H1 (cell line): ENCODE measurements at places on chromosomes 7 and 10.
A peak's percentile ranks its signal among the peaks of the same experiment; 100 is the strongest.

GRCh38 chr10:103451831-103452505 lies at the start of gene CALHM2:
Gene CALHM2 (minus strand): TSS chr10:103452370. CDS start chr10:103449941, 2,429 bp downstream.
- DNase-seq, result peak; percentile 72

GRCh38 chr7:55470261-55470660 lies 102.0 kb downstream of the VOPP1 start:
- no peak for DNase-seq

GRCh38 chr10:22455068-22455857 lies 110.0 kb downstream of the SPAG6 start:
- DNase-seq, result no peak

- no peak for DNase-seq
Observed at GRCh38 chr10:108868881-108869280, 1054.4 kb downstream of the XPNPEP1 start.

DNA sequence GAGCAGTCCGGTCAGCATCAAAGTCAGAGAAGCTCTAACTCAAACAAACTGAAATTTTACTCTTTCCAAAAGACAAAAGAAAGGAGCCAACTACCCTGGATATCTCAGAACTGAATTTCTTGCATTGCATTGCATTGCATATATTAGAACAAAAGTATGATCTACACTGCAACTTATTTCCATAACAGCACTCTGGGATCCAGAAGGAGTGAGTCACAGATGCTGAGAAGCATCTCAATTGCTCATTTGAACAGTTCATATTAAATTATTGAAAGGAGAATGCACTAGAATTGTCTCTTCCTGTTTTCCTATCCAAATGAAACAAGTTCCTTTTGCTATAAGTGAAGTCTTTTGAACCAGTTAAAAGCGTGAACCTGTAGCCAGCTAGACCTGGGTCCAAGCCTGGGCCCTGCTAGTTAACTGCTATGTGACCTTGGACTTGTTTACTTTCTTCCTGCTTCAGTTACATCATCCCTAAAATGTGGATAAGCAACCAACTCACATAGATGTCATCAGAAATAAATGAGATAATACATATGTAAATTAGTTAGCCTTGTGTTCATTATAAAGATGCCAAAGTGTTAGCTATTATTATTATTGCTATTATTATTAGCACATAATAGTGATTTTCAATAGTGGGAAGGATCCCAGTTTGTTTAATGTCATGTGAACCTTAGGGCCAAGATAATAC lies 184.1 kb downstream of the CREB5 start:
- no peak for DNase-seq

- no peak for DNase-seq
Observed at GRCh38 chr7:37642028-37642540, 41.5 kb upstream of the GPR141 start.

- no peak for DNase-seq
Observed at GRCh38 chr7:111783854-111784253, 221.6 kb upstream of the IMMP2L start.

- DNase-seq, result no peak
Observed at GRCh38 chr10:71844084-71844483, 7.0 kb downstream of the PSAP start.

- DNase-seq, result peak; percentile 17
Observed at GRCh38 chr7:157807510-157807909, 470.7 kb downstream of the DNAJB6 start.

DNA sequence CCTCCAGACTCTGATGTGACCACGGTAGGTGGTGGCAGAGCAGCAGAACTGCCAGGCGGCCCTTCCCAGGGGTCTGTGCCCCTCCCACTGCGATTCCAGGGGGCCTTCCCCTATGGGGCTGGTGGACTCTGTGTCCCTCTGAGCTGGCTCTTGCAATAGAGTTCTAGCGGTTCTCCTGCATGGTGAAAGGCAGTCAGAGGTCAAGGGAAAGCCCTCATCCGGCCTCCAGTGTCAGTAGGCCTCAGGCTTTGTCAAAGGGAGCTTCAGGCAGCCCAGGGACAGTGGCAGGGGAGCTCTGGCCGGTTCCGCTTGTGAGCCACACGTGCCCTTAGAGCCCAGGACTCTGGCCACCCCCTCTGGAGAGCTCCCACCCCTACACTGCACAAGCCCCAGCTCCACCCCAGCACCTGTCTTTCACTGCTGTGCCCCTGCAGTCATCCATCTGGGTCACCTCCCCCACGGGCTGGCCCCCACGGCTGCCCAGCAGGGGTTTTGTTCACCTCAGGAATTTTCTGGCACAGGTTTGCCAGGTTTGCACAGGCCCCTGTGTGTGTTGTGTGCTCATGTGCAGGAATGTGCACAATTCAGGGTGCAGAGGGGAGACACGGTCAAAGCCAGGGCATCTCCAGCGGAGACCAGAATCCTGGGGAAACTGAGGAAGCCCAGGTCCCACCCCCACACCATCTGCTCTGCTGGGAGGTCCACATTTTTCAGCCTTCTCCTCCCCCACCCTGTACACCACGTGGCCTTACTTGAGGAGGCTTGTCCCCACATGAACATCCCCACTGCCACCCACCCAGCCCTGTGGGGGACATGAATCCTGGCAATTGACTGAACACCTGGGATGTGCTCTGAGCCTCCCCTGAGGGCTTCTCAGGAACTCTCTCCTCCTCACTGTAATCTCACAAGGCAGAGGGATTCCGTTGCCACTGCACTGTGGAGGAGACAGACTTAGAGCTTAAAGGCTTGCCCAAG lies 23.8 kb downstream of the C10orf105 start:
- no peak for DNase-seq

- no peak for DNase-seq
Observed at GRCh38 chr10:68284062-68285001, 47.5 kb upstream of the HNRNPH3 start.

DNA sequence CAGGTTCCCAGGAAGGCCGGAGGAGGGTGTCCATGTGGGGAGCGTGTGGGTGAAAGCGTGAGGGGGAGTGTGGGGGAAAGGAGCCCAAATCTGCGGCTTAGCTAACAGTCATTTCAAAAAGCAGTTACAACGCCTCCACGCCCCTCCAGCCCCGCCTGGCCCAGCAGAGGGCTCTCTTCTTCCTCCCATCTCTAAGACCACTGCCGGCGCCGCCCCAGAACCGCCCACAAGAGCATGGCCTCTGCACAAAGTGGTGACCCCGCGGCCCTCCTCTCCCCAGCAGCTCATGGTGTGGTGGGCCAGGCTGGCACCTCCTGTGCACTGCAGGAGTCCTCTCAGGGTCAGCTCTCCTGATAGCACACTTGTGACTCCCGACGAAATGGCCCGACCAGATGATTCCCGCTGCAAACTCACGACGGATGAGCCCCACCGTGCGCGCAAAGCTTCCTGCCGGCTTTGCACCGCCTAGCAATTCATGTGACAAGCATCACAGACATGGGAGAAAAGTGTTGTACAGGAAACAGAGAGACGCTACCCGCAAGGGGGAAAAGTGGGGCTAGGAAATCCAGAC lies 12.4 kb upstream of the HUS1 start:
- DNase-seq, result peak; percentile 69

DNA sequence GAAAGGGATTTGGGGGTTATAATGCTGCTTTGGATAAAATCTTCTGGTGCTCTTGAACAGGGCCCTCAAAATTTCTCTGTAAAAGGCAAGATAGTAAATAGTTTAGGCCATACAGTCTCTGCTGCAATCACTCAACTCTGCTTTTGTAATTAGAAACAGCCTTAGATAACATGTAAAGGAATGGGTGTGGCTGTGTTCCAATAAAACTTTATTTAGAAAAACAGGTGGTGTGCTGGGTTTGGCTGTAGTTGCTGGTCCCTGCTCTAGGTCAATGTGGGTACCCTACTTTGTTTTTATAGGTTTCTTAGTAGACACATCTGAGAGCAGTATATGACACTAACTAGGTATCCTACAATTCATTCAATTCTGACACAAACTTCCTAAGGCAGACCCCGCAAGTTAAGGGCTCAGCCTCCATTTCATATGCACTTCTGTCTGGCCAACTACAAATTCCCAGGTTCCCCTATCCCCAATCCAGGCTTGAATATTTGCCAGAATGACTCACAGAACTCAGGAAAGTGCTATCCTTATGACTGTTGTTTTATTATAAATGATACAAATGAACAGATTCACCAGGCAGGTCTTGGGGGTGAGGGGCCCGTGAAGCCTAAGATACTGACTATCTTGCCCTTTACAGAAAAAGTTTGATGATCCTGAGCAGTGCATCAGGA lies 349.9 kb downstream of the RPS24 start:
- no peak for DNase-seq

DNA sequence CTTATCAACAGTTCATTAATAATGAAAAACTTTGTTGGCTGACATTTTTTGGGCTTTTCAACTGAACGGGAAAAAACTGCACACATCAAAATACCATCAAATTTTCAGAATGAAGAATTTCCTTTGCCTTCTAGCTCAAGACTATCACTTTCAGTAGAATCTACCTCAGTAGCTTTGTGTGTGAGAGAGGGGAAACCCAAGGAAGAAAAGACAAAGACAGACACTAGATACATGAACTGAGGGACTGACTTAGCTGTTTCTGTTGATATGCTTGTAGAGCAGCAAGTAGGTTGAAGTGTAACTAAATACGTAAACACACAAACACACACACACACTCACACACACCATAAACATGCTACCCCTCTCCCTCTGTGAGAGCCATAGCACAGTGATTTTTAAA lies 257.1 kb downstream of the CDK14 start:
- no peak for DNase-seq

DNA sequence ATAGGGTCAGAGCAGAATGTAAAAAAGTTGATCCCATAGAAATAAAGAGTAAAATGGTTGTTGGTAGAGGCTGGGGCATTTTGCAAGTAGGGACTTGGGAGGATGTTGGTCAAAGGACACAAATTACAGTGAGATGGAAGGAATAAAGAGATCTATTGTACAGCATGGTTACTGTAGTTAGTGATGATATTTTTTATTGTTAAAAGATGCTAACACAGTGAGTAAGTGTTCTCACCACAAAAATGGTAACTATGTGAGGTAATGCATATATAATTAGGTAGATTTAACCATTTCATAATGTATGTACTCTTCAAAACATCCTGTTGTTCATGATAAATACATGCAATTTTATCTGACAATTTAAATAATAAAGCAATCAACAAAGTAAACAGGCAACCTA lies 280.7 kb upstream of the MAGI2 start:
- DNase-seq, result no peak

DNA sequence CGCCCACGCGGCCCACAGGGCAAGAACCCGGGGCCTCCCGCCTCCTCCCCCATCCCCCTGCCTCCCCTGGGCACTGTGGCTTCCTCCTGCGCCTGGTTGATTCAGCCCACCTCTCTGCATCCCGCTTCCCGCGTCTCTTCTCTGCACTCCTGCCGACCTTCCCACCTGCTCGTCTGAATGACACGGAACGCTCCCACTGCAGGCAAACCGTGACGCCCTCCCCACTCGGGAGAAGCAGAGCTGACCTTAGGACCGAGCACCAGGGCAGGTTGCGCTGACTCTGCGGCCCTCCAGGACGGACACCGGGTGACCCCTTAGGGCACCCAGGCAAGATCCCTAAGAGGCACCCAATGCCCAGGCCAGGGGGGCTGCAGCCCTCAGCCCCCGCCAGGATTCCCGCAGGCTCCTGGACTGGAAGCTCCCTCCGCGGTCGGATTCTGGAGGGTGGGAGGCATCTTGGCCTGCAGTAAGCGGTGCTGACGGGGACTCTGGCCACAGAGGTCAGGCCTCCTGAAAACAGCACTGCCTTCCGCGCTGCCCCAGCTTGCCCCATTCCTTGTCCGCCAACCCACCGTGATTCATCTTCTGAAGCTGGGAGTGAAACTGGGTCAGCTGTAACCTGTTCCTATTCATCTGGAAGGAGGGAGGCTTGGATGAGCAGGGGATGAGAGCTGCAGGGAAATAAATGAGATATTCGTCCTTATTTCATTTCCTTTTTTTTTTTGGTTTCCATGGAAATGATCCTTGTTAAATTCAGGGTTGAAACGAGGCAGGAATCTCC lies 990 bp downstream of the CALML3 start:
- no peak for DNase-seq

- DNase-seq, result no peak
Observed at GRCh38 chr10:108307250-108307924, 1142.9 kb upstream of the SORCS1 start.

DNA sequence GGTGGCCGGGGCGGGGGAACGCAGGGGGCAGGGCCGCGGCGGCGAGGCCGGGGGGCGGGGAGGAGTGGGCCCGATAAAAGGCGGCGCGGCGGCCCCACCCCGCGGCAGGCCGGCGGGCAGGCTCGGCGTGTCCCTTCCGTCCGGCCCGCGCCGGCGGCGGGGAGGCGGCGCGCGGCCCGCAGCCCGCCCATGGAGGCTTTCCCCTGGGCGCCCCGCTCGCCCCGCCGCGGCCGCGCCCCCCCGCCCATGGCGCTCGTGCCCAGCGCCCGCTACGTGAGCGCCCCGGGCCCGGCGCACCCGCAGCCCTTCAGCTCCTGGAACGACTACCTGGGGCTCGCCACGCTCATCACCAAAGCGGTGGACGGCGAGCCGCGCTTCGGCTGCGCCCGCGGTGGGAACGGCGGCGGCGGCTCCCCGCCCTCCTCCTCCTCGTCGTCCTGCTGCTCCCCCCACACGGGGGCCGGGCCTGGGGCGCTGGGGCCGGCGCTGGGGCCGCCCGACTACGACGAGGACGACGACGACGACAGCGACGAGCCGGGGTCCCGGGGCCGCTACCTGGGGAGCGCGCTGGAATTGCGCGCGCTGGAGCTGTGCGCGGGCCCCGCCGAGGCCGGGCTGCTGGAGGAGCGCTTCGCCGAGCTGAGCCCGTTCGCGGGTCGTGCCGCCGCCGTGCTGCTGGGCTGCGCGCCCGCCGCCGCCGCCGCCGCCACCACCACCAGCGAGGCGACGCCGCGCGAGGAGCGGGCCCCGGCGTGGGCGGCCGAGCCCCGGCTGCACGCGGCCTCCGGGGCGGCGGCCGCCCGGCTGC lies at the start of gene NANOS1:
Gene NANOS1 (plus strand): TSS at position 102 of the 808 bp plus-strand sequence. CDS start 88 bp downstream, at position 190.
- no peak for DNase-seq

GRCh38 chr7:77858278-77858677 lies 59.7 kb downstream of the PHTF2 start:
- DNase-seq, result no peak

- no peak for DNase-seq
Observed at GRCh38 chr10:49747303-49747646, 14.8 kb downstream of the OGDHL start.

DNA sequence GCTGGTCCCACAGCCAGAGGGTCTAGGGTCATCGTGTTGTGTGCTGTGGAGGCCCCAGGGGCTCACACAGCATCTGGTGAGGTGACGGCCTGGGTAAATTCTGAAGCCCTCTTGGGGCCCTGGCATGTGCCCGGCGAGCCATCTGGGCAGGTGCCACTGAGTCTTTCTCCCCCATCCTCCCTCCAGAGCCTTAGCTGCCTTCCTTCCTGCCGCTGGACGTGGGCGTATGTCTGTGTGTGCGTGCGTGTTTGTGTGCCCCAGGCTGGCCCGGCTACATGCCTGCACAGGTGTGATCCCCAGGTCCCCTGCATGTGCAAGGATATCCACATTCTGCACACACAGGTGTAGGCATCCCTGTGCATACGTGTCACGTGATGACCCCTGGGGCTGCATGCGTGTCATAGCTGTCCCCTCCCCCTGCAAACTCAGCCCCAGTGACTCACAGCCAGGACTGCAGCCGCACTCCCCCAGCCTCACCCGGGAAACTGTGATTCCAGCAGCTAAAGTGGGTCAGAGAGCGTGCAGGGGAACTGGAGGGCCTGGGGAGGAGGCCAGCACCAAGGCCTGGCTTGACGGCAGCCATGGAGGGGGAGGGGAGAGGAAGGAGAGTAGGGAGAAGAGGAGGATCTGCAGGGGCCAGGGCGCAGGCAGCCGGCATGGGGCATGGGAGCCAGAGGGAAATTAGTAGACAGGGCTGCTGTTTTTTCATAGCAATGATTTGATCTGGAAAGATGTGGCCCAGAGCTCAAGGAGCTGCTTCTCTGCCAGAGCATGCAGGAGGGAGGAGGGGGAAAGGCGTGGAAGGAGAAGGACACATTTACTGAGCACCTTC lies 46.4 kb downstream of the ELFN1 start:
- no peak for DNase-seq

- DNase-seq, result no peak
Observed at GRCh38 chr7:6453734-6454133, 6.0 kb upstream of the DAGLB start.
